ENCODE measurements at places on chromosomes 11 and 22.

DNA sequence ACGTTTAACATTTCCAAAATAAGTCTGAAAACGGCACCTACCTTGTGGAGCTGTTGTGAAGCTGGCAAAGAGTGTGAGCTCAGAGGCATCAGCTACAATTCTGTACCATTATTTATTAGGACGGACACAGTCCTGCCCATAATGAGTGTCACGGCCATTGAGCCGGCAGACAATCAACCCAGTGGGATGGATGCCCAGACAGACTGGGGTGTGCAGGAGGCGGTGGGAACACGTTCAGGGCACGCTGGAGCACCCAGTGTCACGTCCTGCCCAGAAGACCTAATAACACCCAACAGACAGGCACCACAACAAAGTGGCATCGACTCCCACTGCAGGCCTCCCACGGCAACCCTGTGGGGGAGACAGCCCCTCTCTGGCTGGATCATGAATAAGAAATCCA is 34.5 kb downstream of the TPST2 start:
- DNase-seq: no peak

DNA sequence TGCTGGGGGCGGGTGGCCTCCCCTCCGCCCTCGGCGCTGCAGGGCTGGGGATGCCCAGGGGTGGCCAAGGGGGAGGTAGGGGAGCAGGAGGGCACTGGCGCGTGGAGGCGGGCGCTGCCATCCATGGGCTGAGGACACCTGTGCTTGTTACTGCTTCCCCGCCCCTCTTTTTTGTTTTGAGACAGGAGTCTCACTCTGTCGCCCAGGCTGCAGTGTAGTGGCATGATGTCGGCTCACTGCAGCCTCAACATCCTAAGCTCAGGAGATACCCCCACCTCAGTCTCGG is 683 bp upstream of the FADS3 start:
- no peak for DNase-seq

- DNase-seq: no peak
Measured at GRCh38 chr11:86179646-86180064, 64.9 kb upstream of the EED start.

- DNase-seq: no peak
Measured at GRCh38 chr11:122131126-122131525, 15.1 kb upstream of the BLID start.

GRCh38 chr11:2725368-2726300 is 25.8 kb upstream of the KCNQ1OT1 start:
- no peak for DNase-seq

DNA sequence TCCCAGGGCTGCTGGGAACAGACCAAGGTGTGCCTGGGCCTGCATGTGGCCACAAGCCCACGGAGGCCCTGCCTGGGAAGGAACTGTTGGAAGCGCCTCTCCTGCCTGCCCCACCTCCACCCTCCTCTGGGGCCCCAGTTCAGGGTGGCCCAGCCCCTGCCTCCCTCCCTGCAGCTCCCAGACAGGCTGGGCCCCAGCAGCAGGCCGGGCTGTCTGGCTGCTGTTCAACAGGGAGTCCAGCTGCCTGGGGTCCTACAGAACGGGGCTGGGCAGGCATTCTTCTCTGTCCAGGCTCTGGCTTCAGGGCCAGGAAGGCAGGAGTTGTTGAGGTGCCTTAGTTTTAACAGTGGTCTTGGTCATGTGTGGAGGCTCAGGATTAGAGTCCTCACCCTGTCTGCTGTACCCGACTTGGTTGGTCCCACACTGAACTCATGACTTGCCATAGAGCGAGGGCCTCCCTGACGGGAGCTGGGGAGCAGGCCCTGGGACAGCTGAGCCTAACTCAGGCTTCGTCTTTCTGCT is 11.8 kb downstream of the PRDM11 start:
- DNase-seq: no peak

GRCh38 chr11:75954039-75954438 is 139.0 kb downstream of the UVRAG start:
- DNase-seq: peak; percentile 50

GRCh38 chr22:43625242-43625641 is 186.9 kb downstream of the EFCAB6 start:
- DNase-seq: peak; percentile 67

DNA sequence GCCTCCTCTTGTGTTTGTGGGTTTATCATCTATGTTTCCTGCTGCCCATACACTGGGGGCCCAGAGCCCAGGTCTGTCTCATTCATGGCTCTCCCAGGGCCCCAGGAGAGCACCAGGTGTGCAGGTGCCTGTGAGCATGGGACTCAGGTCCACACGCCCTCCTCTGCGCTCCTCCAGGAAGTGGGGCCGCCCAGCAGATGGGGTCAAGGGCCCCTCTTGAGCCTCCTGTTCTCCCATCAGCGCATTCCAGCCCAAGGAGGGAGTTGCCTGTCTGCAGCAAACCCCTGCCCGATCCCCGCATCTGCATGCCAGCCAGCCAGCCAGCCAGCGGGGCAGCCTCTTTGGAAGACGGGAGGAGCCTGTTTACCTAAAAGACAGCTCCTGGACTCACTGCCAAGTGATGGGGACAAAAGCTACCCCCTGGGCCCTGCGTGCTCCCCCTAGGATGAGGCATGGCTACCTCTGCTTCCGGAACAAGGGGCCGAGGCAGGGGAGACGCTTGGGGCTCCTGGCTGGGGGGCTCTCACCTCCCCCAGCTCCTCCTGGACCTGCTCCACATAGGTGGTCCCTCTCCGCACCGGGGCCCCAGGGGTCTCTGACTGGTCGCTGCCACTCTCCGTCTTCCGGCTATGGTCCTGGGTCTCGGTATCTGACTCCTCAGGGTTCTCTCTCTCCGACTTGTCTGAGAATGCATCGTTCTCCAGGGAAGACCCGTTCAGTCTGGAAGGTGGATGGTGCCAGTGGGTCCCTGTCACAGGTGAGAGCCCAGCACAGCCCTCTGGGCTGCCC is 49.7 kb upstream of the CARS1 start:
- DNase-seq: no peak

DNA sequence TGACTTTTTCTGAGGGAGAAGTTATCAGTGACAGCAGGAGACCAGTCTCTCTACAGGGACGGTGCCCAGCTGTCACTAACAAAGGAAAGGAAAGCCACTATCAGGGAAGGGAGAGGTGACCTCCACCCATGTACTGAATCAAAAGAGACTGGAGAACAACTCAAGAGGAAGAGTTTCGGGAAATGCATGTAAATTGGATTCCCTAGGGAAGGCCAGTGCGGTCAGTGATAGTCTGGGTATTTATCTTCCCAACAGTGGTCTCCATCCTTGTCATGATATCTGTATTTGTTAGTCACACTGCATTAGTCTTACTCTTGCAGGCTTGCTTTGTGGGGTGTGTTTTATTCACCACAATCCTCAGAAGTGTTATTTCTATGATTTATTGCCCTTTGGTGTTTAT is 193.4 kb upstream of the KIRREL3 start:
- DNase-seq: no peak

- DNase-seq: peak; percentile 86
Measured at GRCh38 chr11:10693509-10694081, at the start of gene IRAG1. IRAG1 (minus strand) TSS chr11:10693755; CDS start chr11:10693602, 153 bp downstream.

DNA sequence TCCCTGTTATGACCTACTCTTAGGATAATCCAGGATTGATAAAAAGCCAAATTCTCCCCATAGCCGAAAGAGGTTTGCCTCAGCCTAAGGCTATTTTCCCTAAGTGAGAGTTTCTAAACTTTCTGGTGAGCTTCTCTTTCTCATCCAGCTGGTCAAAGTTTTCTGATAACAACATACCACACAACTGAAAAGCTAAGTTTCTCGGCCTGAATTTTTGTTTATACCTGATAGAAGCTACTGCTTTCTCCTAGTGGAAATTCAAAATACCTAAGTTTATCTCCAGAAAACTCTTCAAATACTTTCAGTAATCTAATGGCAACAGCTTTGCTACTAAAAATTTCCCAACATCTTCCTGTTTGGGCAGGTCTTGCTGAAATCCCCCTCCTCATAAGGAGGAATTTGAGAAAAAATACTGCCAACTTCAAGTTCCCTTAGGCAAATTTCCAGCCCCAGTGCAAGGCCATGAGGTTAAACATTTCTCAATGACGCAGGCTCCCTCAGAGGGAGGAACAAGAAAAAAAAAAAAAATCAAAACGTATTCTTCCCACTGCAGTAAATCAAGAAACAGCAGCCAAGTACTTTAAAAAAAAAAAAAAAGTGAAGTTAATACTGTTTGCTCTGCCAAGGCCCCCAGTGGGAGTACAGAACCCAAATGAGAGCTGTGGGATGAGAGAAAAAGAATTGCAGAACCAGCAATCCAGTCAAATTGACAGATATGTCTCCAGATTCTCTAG is 127.0 kb downstream of the MRTFA start:
- peak; percentile 82 for DNase-seq

DNA sequence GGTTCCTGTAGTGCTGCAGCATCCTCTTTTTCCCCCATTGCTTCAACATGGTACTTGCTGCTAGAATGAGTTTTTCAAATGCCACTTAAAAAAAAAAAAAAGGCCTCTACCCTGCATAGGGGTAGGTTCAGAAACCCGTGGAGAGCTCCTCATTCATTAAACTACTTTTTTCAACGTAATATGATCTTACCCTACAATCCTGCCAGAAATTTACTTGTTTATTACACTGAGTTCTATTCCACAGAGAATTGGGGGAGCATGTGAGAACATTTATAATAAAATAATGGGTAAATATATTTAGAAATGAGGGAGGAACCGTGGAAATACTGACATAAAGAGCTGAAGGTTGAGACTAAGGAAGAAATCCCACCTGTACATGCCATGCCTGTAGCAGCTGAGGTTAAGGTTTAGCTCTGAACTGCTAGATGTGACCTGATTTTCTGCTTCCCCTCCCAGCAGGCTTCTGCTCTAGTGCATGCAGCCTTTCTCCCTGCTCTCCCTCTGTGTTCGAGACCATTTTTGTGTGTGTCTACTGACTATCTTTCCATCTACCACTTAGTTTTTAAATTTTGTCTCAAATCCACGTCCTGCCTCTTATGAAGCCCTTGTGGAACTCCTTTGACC is 225.7 kb downstream of the DDX10 start:
- no peak for DNase-seq

- DNase-seq: no peak
Measured at GRCh38 chr22:25146307-25146706, 53.4 kb upstream of the CRYBB3 start.

GRCh38 chr22:31895411-31896123 is 48.8 kb upstream of the YWHAH start:
- no peak for DNase-seq

GRCh38 chr22:25025491-25026400 is 73.2 kb downstream of the KIAA1671 start:
- DNase-seq: peak; percentile 39

DNA sequence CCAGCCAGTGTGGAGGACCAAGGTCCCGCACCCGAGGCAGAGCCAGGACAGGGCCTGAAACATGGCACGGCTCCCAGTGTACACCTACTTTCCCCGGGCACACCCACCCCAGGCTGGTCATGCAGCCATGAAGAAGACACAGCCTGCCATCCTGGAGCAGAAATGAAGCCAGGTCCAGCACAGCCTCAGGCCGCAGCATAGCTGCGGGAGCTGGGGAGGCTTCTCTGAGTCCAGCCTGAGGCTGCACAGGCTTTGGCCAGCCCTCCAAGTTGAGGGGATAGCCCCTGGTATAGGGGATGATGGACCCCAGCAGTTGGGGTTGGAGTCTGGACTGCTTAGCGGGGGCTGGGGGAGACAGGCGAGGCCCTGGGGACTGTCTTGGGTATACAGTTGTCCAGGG is 2.9 kb upstream of the HDAC10 start:
- no peak for DNase-seq

- DNase-seq: no peak
Measured at GRCh38 chr11:69155302-69156234, at the start of gene SMIM38. SMIM38 (plus strand) TSS chr11:69155935; CDS start chr11:69157847, 1,912 bp downstream.

- DNase-seq: peak; percentile 100
Measured at GRCh38 chr22:27461470-27461869, 340.1 kb downstream of the MN1 start.

- DNase-seq: no peak
Measured at GRCh38 chr11:129380413-129380812, 4.8 kb downstream of the BARX2 start.

GRCh38 chr22:24512043-24512442 is 16.9 kb downstream of the UPB1 start:
- no peak for DNase-seq

GRCh38 chr11:130866831-130867230 is 49.4 kb downstream of the SNX19 start:
- DNase-seq: no peak

DNA sequence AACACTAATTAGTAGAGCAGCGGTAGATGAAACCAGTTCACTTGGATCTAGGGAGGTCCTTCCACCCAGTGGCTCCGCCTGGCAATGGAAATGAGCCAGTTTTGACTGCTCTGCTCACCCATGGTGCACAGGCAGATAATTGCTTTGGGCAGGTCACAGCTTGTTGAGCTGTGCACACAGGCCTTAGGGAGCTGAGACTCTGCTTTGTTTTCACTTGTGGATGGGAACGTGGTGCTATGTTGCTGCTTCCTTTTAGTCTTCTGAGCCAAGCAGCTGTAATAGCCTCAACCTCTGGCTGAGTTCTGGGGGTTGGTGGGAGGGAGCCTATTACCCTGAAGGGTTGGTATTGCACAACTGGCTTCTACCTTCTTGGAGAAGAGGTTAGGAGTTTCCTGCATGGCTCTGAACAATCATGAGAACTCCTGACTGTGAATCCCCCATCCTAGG is 262.3 kb upstream of the MTNR1B start:
- peak; percentile 22 for DNase-seq

GRCh38 chr11:113991170-113991569 is 16.3 kb downstream of the HTR3A start:
- peak; percentile 34 for DNase-seq

DNA sequence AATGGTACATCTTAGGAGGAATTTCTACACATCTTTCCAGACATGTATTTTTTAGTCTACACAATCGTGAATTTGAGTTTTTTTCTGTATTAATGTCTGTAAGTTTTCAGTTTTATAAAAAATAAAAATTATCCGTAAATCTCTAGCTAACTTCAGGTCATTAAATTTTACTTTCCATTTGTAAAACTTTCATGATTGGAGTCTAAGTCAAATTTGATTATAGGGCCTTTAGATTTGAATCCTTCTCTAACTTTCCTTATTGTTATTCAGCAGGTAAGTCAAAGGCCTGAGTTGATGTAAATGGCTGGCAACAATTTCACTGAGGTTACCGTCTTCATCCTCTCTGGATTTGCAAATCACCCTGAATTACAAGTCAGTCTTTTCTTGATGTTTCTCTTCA is at the start of gene OR8I2:
Gene OR8I2, plus strand, starts transcription at position 301 of the 400 bp plus-strand sequence. Its CDS starts 0 bp downstream, at position 301.
- DNase-seq: no peak

- no peak for DNase-seq
Measured at GRCh38 chr11:37352485-37352884, 754.4 kb upstream of the RAG2 start.

DNA sequence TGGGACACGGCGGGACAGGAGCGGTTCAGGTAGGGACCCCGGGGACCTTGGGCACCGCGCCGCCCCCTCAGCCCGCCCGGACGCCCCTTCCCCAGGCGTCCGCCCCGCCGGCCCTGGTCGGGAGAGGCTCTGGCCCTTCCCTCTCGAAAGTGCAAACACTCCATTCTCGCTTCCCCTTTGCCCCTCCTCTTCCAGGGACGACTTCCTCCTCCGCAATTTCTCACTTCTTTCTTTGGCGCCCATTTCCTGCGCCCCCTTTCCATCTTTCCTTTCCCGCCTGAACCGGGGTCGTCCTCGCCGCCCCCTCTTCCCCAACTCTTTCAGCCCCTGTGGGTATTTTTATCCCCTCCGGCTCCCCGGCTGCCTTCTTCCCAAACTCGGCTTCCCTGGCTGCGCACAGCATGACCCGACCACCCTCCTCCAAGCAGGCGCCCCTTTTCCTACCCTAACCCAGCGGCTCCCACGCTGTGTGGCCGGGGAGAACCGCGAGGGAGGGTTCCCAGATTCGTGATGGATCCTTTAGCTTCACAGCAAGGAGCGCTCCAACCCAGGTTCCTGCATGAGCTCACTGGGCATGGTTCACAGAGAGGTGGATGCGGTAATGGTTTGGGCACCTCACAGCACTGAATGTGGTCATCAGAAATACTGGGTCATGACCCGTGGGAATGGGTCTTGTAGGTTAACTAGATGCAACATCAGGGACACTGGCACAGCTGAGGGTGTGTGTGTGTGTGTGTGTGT is 689 bp downstream of the RAB39A start:
- DNase-seq: no peak
